ENCODE measurements at places on chromosomes 7 and 10. TPM values are rescaled to one million over a fixed set of nuclear protein-coding genes. Genes with fewer than 3 reads are reported as not detected.

- H3K27me3 ChIP-seq, result peaks cover 2% of the 10 kb centered on the region
- DNase-seq, result no peak
- no peak overlapping the region for H3K27ac ChIP-seq
Observed at GRCh38 chr10:34690383-34691049, 124.6 kb downstream of the PARD3 start.

SLC26A4 gene
- total RNA-seq, result 7.2 TPM

SLC18A3 gene
- not detected for total RNA-seq

DNA sequence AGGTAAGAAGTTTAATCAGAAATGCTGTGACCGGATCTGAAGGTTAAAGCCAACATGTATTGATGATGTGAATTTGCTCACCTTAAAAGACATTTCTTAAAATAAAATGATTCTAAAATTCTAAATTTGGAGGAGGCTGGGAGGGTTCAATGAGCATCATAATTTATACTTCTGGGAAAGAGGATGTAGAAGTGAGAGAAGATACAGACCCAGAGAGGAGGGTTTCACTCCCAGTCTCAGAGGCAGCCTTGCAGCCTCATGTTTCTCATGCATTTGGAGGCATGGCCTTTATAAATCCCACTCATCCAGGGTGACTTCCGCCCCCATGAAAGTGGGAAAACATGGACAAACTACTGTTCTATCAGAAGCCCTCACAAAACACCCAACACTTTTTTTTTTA is 305.6 kb upstream of the PITRM1 start:
- H3K4me3 ChIP-seq, result no peak overlapping the region
- peaks cover 18% of the 10 kb centered on the region for H3K27me3 ChIP-seq
- no peaks in the 10 kb centered on the region for H3K36me3 ChIP-seq
- H3K27ac ChIP-seq, result no peak overlapping the region

DNA sequence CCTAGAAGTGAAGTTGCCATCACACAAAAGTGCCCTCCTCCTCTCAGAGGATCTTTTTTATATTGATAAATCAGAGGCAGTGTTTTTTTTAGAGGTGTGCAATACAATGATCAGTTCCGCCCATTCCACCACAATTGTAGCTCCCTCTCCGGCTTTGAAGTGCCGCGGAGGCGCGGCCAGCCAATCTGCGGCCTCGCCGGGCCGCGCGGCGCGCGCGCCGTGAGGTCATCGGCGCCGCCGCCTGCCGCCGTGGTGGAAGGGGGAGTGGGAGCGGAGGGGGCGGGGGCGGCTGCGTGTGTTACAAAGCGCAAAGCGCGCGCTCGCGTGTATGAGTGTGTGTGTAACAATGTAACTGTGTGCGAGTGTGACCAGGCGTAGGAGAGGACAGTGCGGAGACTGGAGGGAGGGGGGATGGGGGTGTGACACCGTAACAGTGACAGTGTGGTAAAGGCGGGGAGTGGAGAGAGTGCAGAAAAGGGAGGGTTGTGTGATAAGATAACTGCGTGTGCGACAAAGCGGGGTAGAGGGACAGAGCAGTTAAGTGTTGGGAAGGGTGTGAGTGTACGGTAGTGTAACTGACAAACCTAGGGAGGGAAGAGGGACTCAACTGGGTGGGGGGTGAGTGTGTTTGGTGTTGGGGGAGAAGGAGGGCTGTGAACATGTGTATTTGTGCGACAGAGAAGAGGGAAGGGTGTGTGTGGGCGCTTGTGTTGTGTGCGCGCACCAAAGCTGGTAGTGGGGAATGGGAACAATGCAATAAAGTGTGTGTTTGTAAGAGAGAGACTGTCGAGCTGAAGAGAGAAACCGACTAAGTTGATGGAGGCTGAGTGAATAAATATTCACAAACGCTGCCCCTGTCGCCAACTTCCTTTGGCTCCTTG is at the start of gene SP8:
Gene SP8, minus strand, starts transcription at position 108 of the 881 bp plus-strand sequence. Its CDS starts 88 bp downstream, at position 20.
- peaks cover 4% of the 10 kb centered on the region for H3K36me3 ChIP-seq
- H3K27ac ChIP-seq, result peak within 1 kb of the TSS; percentile 83
- DNase-seq, result no peak
- H3K4me3 ChIP-seq, result peak within 1 kb of the TSS; percentile 39

DNA sequence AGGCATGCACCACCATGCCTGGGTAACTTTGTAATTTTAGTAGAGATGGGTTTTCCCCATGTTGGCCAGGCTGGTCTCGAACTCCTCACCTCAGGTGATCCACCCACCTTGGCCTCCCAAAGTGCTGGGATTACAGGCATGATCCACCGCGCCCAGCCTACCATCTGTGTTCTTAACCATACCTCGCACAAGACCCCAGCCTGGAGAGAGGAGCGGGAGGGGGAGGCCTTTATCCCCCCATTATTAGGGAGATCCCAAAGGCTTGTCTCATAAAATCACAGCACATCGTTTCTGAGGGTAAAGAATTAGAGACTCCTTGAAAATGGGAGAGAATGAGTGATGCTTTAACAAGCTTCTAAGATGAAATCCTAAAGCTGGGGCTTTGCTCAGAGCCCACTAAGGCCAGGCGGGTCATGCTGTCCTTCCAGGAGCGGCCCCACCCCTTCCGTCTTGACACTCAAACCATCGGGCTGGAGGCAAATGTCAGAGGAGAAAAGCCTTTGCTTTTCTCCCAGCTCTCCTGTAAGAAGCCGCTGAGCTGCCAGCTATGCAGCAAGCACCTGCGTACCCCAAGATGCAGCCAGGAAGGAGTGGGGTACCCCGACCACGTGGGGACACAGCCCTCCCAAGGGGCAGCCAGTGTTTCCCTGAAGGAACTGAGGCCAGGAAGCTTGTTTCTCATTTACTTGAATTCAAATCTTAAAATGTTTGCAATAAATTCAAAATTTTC is 339.7 kb downstream of the PTPRN2 start:
- H3K27ac ChIP-seq, result no peak overlapping the region
- H3K36me3 ChIP-seq, result no peaks in the 10 kb centered on the region

Data from activated T-helper 1 cell treated with anti-CD3 and anti-CD28 coated beads, Interleukin-12 subunit alpha, Interleukin-12 subunit beta, Interleukin-2, Interleukin-4 antibody, amounts not matched to agents 30 ng/mL and 10 ng/mL and 1 ng/mL, durations not matched to agents 14 hours and 24 hours and 36 hours (primary cell).